ENCODE measurements at places on chromosomes 12 and 14. TPM values are rescaled to one million over a fixed set of nuclear protein-coding genes. Genes with fewer than 3 reads are reported as not detected.

Gene NAV3
- 6.2 TPM for total RNA-seq

Gene GPR84
- not detected for total RNA-seq

Gene MIP
- total RNA-seq, result not detected

Gene GPR68
- total RNA-seq, result 0.47 TPM

Gene PPP4R4
- 0.93 TPM for total RNA-seq

GRCh38 chr14:74085828-74086227 is 1.1 kb downstream of the LIN52 start:
- H3K36me3 ChIP-seq, result no peaks in the 10 kb centered on the region
- H3K27me3 ChIP-seq, result no peaks in the 10 kb centered on the region
- H3K4me3 ChIP-seq, result no peak overlapping the region
- no peak overlapping the region for H3K27ac ChIP-seq

Measured in heart left ventricle (tissue), 16 donors.